LHCN-M2 (cell line): ENCODE measurements at places on chromosomes 5 and 9.

DNA sequence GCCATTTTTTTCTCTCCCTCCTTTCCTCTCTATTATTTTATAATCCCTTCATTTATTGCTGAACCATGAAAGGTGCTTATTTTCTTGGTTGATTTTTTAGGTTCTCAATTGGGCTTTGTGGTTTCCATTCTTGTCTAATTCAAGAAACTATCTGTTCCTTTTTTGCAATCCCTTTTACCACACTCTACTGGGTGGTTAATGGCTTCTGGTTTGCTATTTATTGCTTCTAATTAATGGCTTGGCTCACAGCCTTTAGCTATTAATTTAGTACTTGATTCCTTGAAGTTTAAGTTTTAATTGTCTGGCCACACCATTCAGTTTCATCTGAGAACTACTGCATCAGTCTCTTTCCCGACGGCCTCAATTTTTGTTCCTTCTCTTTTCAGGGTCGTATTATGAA lies 5.6 kb downstream of the FRRS1L start:
- no peak for DNase-seq

GRCh38 chr5:123089914-123090660 lies 1.0 kb downstream of the PRDM6 start:
- DNase-seq = no peak

- DNase-seq = peak; percentile 40
These were observed 99.1 kb downstream of the FBXO38 start for GRCh38 chr5:148482697-148483462.

DNA sequence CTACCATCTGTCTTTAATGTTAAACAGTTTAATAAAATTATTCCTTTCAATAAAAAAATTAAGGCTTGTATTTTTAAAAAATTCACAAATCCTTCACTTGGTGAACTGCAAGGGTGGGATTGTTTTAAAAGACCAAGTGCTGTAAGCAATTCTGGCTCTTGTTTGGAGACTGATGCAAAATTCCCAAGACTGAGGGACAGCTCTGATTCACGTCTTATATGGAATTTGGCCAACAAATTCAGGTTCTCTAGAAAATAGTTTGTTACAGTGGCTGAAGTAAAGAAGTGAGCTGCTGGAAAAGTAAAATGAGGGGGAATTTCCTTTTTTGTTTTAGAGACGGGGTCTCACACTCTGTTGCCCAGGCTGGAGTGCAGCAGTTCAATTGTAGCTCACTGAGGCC lies 58.3 kb downstream of the PRELID2 start:
- DNase-seq = peak; percentile 52

DNA sequence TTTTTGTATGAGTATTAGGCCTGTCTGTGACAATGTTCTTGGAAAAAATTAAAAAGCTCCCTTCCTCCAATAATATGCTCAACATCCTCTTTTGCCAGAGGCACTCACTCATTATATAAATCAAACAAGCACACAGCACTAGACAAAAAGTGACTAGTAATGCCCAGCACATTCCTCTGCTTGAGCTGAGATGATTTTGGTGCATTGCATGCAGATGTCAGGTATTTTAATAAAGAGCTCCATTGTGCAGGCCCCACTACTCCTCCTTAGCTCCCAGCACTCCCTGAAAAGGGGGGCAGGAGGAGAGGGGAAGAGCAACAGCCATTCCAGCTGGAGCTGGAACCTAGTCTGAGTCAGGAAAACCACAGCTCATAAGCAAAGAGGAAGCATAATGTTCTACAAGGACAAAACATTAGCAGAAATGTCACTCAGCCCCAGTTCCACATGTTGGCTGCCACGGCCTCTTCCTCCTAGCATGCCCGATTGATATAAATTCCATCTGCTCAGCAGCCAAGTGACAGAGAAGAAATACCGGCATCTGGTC lies 348.5 kb downstream of the BNC2 start:
- DNase-seq = peak; percentile 92

DNA sequence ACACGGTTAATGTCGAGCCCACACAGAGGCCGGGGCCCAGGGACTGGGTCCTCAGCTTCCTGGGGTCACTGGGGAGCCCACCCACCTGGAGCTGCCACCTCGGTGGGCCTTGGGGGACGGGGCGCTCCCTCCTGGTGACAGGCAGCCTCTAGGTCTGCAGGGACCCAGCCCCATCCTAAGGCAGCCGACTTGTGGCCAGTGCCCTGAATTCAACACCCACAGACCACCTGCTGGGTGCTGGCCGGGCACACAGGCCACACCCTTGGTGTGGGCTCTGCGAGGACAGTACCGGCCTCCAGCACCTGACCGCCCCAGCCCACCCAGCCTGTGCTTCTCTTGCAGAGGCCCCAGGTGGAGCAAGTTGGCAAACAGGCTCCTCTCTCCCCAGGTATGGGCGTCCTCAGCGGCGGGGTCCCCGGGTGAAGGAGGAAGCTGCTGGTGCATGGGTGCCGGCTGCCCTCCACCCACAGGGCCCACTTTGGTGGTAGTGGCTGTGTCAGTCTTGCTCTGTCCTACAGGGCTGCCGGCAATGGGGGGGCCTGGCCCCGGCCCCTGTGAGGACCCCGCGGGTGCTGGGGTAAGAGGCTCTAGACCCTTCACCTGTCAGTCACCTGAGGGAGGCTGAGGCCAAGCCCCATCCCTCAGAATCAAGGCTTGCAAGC lies 8.3 kb downstream of the ENTPD8 start:
- no peak for DNase-seq

DNA sequence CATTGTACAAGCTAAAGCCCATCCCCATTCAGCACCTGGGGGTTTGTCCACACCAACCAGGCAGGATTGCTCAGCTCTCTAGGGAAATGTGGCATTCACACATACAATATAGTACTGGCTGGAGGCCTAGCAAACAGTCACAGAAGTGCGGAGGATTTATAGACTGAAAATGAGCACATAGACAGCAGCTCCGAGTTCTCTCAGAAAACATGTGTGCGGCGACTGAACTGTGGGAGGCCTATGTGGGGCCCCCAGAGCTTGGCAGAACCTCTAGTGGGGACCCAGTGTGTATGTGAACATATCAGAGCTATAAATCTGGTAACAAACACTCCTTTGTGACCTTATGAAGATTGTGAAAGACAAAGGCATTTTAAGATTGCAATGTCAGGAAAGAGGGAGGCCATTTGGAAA lies 431.1 kb downstream of the DTWD2 start:
- no peak for DNase-seq
